ENCODE measurements at places on chromosomes 3 and 15.
A peak's percentile ranks its signal among the peaks of the same experiment; 100 is the strongest.

DNA sequence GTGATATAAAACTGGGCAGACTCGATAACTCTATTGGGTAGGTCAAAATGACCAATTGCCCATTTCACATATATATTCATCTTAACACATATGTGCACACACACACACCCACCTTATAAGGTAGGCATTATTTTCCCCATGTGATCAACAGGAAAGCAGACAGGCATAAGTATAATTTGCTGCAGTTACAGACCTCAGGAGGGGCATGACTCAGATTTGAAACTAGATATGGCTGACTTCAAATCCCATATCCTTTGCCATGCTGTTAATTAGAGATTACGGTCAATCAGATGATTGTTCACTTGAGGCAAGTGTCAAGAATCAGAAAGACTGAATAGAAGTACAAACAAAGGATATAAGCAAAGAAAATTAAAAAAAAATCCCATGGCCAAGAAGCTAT lies 910.6 kb downstream of the NTRK3 start:
- DNase-seq, result no peak

DNA sequence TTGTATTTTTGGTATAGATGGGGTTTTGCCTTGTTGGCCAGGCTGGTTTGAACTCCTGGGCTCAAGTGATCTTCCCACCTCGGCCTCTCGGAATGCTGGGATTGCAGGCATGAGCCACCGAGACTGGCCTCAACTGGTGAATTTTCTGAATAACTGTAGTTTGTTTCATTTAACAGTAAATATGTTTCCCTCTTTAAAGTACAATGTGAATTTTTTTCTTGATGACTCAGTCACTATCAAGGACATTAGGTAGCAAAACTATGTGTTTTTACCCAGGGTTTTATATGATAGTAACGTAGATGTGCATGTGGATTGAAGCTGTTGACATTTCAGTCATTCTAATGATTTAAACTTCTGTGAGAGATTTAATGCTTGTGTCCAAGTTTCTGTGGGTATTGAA lies 40.2 kb upstream of the MAPKBP1 start:
- DNase-seq, result no peak

DNA sequence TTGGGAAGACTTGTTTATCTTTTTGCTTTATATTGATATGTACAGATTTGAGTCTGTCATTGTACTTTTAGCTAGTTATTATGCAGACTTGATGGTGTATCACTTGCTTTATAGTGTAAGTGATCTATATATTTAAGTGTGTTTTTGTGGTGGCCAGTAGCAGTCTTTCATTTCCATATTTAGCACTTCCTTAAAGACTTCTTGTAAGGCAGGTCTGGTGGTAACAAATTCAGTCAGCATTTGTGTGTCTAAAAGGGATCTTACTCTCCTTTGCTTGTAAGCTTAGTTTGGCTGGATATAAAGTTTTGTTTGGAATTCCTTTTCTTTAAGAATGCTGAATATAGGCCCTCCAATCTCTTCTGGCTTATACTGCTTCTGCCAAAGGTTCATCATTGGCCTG lies 322.5 kb upstream of the EPHA6 start:
- no peak for DNase-seq

GRCh38 chr3:136818191-136818768 lies 646 bp upstream of the SLC35G2 start:
- no peak for DNase-seq

DNA sequence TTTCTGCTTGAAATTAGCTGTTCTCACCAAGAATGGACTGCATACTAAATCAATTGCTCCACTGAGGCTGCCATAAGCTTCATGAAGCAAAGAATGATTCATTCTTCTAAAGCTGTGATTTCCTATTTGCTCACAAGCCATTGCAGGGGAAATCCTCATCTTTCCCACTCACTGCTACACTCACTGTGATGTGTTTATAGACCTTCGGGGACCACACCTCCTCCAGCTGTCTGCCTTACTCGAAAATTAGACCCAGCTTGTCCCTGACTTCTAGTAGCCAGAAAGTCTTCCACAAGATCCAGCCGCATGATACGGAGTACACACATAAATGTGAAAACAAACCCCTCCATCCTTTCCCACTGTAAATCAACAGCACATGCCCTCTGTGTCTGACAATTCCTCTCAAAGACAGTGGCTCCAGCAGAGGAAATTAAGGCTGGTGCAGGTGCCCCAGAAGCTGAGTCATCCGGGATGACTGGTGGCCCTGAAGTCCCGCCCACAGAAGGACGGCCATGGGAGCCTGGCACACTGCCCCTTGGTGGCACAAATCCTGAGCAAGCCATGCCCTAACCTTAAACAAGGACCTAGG lies 172.0 kb downstream of the STT3B start:
- DNase-seq, result peak; percentile 28

DNA sequence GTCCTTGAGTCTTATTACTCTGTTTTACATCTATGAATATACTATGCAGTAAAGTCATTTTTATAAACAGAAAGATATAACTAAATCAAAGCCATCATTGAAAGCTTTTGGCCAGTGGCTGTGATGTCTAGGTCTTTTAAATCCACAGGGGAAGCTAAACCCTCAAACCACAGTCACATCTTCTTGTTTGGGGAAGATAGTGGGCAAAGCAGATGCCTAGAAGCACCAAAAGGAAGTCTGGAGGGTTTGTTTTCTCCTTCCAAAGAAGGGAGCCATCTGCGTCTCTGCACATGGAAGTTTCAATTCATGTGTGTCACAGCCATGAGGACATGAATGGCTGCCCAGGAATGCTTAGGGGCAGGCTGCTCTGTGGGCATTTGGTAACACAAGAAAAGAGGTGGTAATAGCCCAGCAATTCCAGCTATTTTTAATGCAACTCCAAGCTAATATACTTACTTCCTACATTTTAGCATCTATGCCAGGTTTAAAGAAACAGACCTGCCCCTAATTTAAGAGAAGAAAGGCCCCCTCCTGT lies 322.2 kb downstream of the SLC9A9 start:
- DNase-seq, result no peak

DNA sequence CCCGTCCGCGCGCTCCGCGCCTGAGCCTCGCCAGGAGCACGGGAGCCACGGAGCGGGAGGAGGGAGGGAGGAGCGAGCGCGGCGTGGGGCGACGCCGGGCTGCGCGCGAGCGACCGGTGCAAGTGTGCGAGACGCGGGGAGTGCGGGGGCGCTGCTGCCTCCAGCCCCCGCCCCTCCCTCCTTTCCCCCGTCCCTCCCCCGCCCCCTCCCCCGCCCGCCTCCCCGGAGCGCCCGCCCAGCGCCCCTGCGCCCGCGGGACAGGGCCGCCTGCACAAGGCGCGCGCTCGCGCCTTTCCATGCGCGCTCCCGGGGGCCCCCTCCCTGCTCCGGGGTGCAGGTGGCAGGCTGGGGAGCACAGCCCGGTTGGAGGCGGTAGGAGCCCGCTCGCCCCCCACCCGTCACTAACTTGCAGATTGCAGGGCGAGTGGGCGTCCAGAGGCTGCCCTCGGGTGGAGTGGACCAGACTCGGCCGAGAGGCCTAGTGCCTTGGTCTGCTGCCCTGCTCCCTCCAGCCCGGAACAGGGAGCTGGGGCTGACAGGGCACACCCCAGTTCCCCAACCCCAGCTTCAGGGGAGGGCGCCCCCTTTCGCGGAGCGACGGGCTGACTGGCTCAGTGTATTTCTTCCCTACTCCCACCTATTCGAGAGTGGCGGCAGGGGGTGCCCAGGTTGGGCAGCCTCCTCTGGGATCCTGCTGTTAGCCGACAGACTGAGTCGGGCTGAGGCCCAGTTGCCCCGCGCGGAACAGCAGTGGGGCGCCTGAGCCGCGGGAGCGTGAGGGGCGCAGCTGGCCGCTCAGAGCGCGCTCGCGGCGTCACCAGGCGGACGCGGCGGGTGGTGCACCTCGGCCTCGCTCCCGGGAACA lies at the start of gene WNT7A:
Gene WNT7A (minus strand): TSS at position 126 of the 865 bp plus-strand sequence. CDS start 255 bp downstream, outside the sequence.
- peak; percentile 84 for DNase-seq

DNA sequence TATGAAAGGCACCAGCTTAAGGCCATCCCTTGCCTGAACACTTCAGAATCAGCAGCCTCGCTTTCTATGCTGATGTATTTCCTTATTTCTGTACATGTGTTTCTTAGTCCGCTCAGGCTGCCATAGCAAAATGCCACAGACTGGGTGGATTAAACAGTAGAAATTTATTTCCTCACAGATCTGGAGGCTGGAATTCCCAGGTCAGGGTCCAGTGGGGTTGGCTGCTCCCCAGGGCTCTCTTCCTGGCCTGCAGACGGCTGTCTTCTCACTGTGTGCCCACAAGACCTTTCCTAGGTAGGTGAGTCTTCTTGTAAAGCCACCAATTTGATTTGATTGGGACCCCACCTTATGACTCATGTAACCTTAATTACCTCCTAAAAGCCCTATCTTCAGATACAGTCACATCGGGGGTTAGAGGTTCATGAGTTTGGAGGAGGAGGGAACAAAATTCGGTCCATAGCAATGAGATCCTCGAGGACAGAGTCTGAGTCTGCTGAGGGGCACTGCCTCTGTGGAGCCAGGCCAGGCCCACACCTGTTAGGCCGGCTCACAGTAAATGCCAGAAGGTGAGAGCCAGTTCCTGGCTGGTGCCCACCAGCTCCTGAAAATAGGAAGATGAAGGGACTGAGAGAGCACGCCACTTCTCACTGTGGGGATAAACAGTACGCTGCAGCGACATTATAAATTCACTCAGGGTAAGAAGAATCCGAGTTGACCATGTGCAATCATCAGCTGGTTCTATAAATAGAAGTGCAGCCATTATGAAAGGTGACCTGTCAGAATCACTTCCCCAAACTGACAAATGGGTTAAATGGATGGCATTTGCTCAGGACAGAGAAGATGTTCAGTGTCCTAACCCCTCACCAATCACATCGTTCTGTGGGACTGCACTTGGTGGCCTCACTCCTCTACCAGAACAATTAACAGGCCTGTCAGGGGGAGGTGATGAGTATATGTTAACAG lies 41.1 kb downstream of the CTXND1 start:
- DNase-seq, result peak; percentile 78

GRCh38 chr15:53739651-53740050 lies 19.8 kb downstream of the WDR72 start:
- DNase-seq, result no peak

DNA sequence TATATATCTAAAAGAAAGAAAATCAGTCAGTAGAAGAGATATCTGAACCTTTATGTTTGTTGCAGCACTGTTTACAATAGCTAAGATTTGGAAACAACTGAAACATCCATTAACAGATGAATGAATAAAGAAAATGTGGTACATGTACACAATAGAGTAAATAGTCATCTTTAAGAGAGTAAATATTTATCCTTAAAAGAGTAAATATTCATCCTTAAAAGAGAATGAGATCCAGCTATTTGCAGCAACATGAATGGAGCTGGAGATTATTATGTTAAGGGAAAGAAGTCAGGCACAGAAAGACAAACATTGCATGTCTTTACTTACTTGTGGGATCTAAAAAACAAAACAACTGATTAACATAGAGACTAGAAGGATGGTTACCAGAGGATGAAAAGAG lies 197.0 kb upstream of the CBLB start:
- no peak for DNase-seq

Measured in eye (tissue), 1 donor.